ENCODE measurements at places on chromosomes 16 and 17.
A peak's percentile ranks its signal among the peaks of the same experiment; 100 is the strongest.

GRCh38 chr16:3879258-3879886 lies 1.1 kb downstream of the CREBBP start:
- peak; percentile 63 for DNase-seq

DNA sequence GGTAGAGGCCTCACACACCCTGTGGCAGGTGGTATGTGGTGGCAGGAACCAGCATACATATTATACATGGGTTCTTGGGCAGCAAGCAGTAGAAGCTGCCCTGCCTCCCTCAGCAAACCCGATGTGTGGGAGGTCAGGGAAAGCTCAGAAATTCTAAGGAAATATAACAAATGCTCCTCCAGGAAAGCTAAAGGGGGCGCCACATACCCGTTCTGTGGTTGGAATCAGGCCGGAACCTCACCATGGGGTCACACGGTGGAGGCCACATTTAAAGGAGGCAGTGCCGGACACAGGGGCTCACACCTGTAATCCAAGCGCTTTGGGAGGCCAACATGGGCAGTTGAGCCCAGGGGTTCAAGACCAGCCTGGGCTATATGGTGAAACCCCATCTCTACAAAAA lies 12.4 kb upstream of the KATNB1 start:
- no peak for DNase-seq

DNA sequence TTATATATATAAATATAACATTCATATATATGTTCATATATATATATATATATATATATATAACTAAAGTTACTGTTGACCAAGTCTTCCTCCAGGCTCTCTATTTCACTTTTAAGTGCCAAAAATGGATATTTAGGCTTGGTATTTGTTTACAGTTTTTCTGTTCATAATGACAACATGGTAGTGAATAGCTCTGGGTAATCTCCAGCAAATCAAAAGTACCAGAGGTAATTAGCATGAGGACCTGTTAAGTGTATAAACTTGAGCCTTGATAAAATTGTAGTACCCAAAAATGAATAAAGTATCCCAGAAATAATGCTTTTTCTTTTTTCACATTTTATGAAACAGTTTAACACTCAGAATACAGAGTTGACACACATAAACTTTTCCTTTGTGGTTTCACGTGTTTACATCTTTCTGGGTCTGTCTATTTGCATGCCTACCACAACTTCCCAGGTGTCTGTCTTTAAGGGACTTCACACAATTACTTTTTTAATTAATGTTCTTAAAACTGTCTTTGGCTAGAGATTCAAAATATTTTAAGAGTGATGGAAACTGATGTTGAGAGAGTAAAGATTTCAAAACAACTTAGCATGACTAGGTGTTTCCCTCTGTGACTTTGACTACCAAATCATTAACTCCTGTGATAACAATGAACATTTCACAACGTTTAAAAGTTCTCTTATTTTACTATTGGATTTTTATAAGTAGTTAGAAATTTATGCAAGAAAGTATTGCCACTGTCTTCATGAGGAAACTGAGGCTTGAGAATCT lies 47.9 kb downstream of the RABEP1 start:
- DNase-seq = no peak

GRCh38 chr17:53141280-53141679 lies 681.4 kb upstream of the KIF2B start:
- no peak for DNase-seq

DNA sequence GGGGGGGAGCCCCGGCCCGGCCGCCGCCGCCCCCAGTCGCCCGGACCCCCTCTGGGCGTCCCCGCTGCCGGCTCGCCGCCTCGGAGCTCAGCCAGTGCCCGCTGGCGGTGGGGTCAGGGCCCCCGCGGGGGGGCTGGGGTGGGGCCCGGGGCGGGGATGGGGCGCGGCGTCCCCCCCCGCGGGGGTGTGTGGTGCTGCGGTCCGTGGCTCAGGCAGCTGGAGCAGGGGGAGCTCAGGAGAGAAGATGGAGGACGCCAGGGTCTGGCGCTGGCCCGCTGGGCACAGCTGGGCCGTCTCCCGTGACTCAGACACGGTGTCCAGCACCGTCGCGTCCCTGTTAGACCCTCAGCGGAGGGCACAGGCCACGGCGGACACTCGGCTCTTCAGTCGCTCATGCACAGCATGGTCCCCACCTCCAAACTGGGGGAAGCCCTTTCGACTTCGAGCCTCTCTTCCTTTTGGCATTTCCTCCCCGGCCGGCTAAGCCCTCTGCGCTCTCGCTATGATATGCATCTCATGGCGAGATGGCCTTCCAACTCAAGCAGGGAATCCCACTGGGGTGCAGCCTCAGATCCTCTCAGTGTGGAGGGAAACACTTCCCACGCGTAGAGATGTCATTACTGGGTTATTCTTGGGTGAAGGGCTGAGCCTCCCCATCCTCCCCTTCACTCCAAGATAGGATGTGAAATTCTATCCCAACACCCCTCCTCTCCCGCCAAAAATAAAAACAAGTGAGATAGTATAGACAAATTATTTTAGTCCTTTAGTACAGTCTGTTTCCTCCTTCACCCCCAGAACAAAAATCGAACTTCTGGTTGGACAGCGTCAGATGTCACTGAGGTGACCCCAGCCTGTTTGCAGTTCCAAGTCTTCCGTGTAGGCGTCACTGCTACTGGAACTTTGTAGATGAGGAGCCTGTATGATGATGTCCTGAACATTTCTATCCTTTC lies 522 bp upstream of the VEZF1 start:
- peak; percentile 85 for DNase-seq

DNA sequence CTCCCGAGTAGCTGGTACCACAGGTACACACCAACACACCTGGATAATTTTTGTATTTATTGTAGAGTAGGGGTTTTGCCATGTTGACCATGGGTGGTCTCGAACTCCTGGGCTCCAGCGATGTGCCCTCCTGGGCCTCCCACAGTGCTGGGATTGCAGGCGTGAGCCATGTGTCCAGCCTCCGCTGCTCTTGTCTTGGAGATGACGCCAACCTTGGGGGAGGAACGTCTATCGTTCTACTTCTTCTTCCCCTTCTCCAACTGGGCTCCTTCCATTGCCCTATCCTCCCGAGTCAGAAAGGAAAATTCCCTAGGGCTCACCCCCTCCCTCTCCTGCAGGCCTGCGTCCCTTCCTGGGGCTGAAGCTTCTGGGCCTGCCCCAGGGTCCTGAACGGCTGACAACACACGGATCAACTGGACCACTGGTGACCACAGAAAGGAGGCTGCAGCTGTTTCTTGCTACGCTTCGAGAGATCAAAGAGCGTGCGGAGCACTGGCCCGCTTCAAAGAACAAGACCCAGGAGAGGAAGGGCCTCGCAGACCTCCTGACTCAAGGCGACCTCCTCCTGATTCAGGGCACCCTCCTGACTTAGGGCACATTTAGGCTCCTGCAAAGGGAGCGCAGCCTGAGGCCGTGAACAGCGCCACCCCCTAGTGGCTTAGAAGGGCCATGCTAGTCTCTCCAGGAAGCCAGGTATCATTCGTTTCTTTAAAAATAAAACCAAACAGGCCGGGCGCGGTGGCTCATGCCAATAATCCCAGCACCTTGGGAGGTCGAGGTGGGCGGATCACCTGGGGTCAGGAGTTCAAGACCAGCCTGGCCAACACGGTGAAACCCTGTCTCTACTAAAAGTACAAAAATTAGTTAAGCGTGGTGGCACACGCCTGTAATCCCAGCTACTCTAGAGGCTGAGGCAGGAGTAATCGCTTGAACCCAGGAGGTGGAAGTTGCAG lies 48.5 kb upstream of the HELZ start:
- DNase-seq = peak; percentile 44

- peak; percentile 25 for DNase-seq
These were observed 19.6 kb upstream of the CEP20 start for GRCh38 chr16:15907863-15908478.

- no peak for DNase-seq
These were observed 4.0 kb downstream of the BAIAP3 start for GRCh38 chr16:1337486-1337885.

DNA sequence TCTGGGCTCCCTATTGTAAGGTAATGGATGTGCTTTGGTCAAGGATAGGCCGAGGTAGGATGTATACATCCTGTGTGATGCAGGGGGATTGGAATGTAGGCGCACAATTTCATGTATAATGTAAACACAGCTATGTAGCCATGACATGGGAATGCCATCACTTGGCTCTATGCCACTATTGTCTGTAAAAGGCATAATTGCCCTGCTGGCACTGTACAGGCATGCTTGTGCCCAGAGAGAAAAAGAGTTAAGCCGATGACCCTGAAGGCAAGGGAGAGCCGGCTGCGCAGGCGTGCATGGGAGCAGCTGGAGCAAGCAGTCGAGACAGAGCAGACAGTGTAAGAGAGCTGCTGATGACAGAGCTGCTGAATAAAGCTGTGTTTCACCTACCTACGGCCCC lies 212.5 kb upstream of the CPHXL start:
- no peak for DNase-seq

GRCh38 chr17:75776386-75777295 lies 8.0 kb upstream of the UNK start:
- DNase-seq = peak; percentile 75

DNA sequence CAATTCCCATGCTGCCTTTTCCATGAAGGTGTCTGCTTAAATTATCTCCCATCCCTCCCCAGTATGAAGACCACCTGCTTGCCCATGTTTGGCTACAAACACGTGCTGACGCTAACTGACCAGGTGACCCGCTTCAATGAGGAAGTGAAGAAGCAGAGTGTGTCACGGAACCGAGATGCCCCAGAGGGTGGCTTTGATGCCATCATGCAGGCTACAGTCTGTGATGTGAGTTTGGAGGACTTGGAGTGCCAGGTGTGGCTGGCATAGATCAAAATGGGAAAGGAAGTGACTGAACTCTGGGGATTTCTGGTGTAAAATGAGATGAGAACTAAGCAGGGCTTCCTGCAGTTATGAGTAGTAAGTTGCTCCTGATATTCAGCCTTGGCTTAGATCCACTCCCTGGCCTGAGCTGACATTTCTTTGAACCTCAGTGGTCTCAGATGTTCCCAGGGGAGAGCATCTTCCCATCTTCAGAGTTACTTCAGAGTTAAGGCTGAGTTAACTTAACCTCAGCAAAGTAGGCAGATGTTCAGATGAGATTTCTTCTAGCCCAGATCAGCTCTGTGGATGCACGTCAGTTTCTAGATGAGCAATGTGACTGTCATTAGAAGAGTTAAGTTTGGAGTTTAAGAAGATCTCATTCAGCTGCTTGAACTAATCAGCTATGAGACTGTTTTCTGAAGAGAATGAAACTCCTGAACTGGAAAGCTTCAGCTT lies 32.7 kb downstream of the ITGB3 start:
- DNase-seq = no peak

DNA sequence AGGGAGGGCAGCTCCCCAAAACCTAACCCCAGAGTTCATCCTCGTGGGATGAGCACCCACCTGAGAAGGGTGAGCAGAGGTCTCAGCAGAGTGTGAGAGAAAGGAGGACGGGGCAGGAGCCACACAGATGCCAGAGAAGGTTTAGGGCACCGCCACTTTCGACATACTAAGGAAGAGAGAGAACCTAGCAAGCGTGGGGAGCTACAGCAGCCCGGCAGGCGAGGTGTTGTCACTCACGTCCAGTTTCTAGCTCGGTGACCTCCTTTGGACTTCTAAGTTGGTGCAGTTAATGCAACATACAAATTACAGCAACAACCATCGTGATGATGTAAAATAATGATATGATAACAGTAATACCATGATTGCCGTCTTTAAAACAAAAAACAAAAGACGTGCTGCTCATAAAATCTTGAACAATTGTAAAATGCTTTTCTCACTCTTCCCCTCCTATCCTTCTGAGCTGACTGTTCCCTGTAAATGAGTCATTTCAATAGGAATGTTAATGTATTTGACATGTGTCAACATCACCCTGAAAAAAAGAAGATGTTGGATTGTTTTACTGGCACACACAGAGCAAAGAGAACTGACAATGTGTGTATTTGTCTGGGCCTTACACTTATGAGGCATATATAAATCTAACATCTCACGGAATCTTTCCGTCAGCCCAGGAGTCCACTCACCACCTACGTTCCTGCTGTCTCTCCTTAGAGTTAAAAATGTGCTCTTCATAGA lies 158.2 kb upstream of the MAF start:
- no peak for DNase-seq

DNA sequence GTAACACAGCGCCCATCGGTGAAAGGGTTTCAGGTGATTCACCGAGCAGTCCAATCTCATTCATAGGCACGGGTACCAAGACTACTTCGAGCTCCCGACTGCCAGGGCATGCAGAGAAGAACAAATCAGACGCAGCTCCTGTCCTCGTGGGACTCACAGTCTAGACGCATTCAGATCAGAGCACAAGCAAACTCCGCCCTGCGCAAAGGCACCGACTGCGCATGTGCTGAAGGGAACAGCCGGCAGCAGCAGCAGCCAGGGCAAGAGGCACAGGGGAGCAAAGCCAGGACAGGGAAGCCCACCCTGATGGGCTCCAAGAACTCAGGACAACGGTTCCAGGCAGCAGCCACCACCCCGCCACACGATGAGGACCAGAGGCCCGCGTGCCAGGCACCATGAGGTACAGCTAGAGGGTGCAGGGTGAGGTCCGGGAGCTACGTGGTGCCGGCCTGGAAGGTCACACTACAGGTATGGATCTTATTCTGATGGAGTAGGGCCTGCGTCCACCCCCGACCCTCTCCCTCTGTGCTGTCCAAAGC lies 315.7 kb downstream of the FOXL1 start:
- DNase-seq = no peak

- peak; percentile 80 for DNase-seq
These were observed at the start of gene MAZ for GRCh38 chr16:29806099-29806579. Gene MAZ (plus strand): TSS chr16:29806529. CDS start chr16:29806702, 173 bp downstream.

GRCh38 chr17:73234736-73235135 lies 26.9 kb downstream of the CPSF4L start:
- no peak for DNase-seq

DNA sequence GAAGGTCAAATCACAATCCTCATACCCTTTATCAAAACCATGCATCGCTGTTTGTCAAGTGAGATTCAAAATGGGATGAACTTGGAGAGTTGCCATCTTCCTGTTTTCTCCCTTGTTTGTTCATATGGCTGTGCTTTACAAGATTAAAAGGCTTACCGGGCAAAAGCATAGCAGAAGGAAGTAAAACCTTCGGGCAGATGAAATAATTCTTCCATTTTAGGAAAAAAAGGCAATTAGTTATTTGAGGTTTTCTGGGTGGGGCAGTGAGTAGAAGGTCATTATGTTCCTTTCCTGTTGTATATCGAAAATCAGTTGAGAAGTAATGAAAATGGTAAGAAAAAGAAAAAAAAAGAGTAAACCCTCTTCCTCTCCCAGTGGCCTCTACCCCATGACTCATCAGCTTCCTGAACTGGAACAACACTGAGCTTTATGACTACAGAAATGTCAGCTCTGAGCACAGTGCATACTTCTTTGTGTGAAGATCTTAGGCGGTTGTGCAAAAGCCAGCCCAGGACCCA lies 369.2 kb downstream of the CDH13 start:
- DNase-seq = no peak
